ENCODE measurements at places on chromosomes 3 and 15.

DNA sequence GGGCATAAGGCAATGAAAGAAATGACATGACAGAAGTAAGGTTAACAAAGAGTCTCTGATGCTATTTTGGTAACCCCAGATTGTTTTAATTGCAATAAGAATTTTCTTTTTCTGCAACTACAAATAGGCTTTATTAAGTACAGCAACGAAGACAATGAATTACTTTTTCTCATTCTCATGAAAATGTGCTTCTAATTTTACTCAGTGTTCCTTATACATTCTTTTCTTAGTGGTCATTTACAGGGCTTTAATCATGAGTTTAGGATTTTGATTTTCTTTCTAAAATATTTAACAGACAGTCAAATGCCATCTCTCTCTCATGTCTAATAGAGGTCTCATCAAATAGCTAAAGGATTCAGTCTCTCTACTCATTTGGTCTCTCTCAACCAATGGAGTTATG, 452.1 kb downstream of the RAP2B start:
- no peak for DNase-seq

GRCh38 chr3:84547207-84547606, 411.6 kb upstream of the CADM2 start:
- no peak for DNase-seq

GRCh38 chr3:142159083-142159740, 9.9 kb upstream of the TFDP2 start:
- DNase-seq, result no peak

GRCh38 chr3:159672728-159673688, 315.6 kb upstream of the IL12A start:
- DNase-seq, result no peak

- no peak for DNase-seq
Observed at GRCh38 chr3:37688756-37689155, 172.9 kb upstream of the CTDSPL start.

DNA sequence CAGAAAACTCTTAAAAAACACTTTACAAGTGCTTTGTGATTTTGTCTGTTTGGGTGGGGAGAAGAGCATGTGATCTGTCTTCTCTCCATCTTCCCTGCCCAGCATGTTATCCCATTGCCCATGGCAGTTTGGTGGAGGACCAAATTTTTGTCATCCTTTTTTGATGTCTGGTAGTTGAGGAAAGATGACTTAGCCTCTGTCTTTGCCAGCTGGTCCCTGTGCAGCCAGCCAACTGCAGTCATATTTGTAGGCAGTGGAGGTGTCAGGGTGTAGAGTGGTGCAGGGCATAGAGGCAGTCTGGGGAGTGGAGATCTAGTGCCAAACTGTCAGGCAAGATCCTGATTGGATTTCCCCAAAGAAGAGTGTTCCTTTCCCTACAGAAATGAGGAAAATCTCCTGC, 40.7 kb downstream of the GASK1A start:
- DNase-seq, result no peak

All from NCI-H446 treated with DMSO at 0.1 percent for 48 hours (cell line).